ENCODE measurements at places on chromosomes 11 and 22.

DNA sequence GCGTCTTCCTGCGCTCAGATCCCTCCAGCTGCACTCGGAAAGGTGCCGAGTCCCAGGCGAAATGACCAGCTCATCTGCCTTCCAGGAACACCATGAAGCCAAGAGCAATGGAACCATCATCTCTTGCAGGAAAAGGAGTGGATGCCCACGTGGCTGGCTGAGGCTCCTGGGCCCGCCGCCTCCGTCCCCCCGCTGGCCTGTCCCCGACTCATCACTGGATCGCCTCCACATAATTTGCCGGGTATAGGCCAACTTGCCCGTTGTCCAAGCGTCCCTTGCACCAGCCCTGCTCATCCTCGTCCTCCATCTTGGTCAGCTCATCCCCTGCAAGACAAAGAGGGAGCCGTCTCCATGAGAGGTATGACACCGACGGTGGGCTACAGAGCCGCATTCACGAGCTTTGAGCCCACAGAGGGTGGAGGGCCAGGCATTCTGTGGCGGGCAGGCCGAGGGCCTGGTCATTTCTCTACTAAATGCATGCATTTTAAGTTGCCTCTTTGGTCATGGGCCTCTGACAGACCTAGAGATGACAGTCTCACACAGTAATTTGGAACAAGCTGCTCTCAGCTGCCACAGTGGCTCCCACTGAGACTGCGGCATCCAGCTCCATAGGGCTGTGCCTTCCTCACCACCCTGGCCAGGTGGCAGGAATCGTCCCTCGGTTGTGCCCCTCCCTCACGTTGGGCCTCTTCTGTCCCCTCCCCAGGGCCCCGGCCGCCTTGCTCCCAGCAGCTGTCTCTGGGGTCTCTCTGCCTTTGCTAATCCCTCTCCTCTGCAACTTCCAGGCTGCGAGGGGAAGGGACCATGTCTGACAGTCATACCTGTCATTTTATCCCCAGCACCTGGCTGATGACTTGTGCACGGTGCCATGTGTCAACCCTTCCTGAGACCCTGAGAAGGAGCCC lies 14.3 kb upstream of the ARFGAP3 start:
- no peak for DNase-seq

DNA sequence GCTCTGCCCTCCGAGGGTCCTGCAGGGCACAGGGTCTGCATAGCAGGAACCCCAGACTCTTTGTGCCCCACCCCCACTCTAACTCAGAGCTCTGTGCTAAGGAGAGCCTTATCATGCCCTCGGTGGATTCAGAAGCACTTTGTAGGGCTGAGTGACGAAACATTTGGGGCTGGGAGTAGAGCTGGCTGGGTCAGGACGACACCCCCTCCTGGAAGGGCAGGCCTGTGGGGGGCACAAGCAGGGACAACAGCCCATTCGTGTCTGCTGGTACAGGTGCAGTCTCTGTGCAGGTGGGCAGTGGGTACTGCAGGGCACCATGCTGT lies 8.9 kb downstream of the APOBEC3A start:
- no peak for DNase-seq

DNA sequence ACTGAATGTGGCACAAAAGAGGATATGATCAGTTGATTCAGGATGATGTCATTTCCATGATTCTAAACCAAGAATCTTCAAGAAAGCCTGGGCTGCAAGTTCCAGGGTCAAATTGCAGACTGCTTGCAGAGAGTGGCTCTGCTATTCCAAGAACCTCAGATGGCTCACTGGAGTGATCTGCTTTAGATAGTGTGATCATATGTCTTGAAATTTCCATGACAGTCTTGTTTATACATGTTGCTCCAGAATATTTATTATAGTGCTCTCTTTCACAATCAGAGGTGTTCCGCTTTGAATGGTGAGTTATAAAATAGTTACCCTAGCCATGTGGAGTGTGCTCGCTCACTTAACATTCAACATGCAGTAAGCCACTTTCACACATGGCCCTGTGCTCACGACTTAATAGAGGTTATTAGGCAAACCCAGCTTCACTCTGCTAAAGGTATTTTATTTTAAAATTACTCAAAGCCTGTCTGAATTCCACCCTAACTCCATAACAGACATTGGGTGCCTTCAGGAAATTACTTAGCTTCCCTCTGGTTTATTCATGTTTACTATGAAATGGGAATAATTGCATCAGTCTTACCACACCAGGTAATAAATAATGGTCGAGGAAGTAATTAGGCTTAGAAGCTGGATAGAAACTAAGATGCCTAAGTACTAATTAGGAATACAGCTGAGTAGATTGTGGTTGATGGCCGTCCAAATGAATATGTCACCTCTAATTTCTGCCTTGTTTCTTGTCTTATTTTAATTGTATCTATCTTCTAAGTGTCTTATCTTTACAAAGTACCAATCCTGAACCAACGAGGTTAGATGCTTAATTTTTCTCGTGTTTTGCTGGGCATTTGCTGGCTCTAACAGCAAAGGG lies 187.9 kb downstream of the ETS1 start:
- no peak for DNase-seq

- no peak for DNase-seq
Observed at GRCh38 chr11:43693731-43694130, 13.2 kb downstream of the HSD17B12 start.

DNA sequence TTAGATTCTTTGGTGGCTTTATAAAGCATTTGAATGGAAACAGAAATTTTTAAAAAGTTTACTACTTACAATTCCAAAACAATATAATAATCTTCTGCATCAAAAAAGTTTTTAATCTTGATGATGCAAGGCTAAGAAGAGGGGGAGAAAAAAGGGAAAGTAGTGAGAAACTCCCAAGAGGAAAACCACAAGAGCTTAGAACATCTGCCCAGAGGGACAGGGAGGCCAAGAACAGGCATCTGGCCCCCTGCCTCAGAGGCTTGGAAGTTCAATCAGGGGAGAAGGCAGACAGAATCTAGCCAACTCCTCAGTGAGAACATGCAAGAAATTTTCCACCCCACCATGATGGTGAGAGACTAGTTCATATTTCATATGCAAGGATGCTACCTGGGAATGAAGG lies 23.8 kb upstream of the TTC28 start:
- no peak for DNase-seq

DNA sequence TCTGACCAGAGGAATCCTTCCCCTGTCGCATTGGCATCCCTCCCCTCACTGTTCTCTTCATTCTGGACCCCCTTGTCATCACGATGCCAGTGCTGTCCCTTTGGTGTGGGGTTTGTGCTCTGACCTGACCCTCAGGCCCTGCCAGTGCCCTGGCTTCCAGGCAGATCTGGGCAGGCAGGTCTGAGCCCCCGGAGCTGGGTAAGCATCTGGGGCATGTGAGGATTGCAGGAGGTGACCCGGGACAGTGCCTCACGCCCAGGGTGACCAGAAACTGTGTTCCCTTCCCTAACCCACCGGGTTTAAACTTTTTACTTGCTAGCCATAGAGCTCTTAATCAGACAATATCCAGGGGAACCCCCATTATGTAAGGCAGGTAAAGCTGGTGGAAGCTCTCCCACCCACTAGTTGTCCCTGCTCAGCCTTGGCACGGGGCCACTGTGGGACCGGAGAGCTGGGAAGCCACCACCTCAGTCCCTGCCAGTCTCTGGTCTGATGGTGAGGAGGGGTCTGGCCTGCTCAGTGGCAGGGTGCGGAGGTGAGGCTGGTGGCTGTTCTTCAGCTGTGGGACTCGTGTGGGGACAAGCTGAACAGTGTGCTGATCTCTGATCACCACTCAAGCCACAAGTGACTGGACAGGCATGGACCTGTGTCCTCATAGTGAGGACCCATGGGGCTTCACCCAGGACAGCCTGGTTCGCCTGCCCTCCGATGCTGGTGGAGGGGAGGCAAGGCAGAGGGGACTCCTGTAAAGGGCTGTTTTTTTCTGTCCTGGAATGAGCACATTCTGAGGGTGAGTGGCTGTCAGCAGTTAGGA lies 38.0 kb downstream of the BCR start:
- no peak for DNase-seq

DNA sequence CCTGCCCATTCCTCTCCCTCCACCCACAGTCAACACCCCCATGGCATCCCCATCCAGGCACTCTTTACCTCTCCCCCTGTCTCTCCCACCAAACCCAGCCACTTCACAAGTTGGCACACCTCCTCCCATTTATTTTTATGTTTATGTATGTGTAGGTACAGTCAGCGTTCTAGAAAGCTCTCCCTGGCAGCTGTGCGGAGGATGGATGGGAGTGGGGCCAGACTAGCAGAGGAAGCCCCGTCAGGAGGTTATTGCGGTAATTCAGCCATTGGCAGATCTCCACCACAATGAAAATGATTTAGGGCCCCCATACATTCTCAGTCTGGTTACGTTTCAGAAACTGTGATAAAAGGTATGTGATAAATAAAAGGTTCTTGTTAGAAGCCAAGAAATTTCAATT lies 51.3 kb downstream of the BTG4 start:
- DNase-seq, result no peak

- no peak for DNase-seq
Observed at GRCh38 chr11:68840661-68841653, 759 bp downstream of the CPT1A start.

GRCh38 chr11:3091846-3092602 lies 34.8 kb upstream of the CARS1 start:
- peak; percentile 64 for DNase-seq

DNA sequence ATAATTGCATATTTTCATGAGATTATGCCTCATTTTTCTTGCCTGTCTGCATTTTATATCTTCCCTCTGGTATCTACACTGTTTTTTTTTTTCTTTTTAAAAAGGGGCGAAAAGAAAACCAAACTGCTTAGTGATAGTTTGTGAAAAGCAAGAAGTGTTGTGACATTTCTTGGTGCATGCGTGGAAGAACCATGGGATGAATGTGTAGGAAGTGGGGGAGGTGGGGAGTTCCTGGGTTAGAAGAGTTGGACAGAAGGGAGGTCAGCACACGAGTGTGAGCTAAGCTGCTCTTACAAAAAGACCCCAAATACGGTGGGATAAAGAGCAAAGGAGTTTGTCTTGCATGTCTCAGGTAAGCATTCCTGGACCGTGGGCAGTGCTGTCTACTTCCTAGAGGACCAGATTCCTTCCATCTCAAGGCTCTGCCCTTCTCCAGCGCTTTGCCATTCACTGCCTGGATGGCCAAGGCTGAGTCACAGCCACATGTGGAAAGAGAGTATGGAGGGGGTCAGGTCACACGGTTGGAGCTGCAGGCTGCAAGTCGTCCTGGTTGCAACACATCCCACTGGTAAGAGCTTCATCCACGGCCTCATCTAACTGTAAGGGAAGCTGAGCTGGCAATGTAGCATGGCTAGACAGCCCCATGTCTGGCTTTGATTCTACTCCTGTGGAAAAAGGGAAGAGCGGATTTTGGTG lies 300.6 kb downstream of the DDX10 start:
- DNase-seq, result no peak

DNA sequence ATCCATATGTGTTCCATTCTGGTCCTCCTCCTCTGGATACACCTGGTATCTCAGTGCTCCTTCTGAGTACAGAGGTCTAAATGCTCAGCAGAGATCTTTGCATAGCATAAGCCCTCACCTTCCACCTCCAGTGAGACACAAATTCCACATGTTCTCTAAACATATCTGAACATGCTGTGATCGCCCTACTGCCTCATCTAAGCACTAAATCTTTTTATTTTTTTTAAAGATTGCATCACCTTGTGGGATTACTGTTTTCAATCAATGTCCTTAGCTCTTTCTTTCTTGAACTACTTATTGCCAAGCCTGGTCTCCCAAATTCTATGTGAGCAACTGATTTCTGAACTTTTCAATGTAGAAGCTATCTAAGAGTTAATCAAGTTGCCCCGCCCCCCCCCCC lies 113.4 kb downstream of the TRPC6 start:
- no peak for DNase-seq

- no peak for DNase-seq
Observed at GRCh38 chr22:46547883-46548244, 10.4 kb upstream of the CELSR1 start.

DNA sequence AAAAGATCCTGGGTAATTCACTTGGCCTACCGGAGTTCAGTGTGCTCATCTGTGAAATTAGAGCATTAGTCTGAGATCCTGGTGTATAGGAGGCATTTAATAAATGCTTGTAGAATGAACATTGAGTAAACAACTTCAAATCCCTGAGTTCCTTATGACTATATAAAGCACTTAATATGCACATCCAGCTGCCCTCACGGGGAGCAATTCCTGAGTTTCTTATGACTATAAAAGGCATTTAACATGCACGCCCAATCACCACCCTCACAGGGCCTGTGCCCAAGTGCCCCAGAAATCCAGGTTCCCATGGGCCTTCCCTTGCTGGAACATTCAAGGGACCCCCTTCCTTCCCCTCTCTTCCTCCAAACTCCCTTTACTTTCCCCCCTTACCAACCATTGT lies 13.6 kb downstream of the DRD2 start:
- DNase-seq, result no peak

- DNase-seq, result no peak
Observed at GRCh38 chr22:21876486-21877176, 9.2 kb upstream of the MAPK1 start.

- no peak for DNase-seq
Observed at GRCh38 chr11:16002942-16003341, 353.4 kb downstream of the SOX6 start.

- DNase-seq, result no peak
Observed at GRCh38 chr22:39715778-39716495, 145.4 kb downstream of the CACNA1I start.
